ENCODE measurements at places on chromosomes 7 and 10.

DNA sequence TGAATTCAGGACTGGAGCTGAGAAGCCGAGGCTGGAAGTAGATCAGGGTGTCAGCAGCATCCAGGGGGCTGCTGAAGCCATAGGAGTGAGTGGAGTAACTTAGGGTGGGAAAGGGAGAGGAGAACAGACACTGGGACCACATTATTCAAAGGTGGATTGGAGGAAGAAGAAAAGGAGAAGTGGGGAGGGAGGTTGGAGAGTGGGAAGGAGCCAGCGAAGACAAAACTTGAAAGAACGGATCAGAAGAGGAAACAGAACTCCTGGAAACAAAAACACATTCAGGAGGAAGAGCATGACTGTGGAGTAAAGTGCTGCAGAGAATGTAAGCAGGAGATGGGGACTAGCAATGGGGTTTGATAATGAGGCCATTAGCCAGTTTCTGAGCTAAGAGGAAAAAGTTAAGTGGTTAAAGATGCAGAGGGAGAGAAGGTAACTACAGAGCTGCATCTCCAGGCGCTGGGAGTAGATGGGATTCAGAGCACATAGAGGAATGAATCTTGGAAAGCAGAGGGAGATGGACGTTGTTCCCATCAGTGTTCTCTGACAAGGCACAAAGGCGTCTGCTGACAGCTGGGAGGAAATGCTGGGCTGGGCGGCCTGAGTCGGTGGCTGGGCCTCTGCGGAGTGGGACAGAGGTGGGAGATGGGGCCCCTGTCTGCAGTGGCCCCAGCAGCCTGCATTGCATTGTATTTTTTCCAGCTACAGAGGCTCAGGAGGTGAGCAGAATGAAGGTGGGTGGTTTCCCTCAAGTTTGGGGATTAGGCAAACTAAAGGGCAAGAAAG, 63.1 kb upstream of the LEP start:
- no peaks in the 10 kb centered on the region for H3K4me1 ChIP-seq
- no peaks in the 10 kb centered on the region for H3K36me3 ChIP-seq
- no peak overlapping the region for H3K4me3 ChIP-seq
- no peak for DNase-seq

- H3K36me3 ChIP-seq: no peaks in the 10 kb centered on the region
- H3K4me1 ChIP-seq: peaks cover 25% of the 10 kb centered on the region
- H3K27me3 ChIP-seq: 0 out of 2 replicates have a peak, but pooled peaks cover 4% of the 10 kb centered on the region
- peak overlapping the region; percentile 48 for H3K27ac ChIP-seq
Observed at GRCh38 chr10:52400562-52400961, 86.5 kb downstream of the DKK1 start.

GRCh38 chr10:48807791-48808470, 123.3 kb downstream of the WDFY4 start:
- no peak for DNase-seq
- H3K27ac ChIP-seq: no peak overlapping the region
- H3K4me1 ChIP-seq: no peaks in the 10 kb centered on the region
- H3K4me3 ChIP-seq: no peak overlapping the region
- no peaks in the 10 kb centered on the region for H3K36me3 ChIP-seq

DNA sequence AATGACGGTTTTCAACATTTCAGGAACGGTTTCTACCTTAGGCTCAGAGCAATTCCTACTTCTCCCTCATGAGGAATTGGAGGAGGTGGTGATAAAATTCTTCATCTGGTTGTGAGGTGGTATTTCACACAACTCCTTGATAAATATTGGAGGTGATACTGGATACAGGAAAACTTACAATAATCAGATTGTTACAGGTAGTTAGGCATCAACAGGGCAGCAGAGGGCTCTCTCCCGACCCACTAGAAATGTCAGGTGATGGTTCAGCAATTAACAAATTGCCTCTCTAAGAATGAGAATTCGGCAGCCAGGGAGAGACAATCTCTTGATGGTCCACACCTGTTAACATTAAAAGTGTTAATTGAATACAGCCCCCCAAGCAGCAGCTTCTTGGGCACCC, 22.6 kb downstream of the ZNF786 start:
- no peak for DNase-seq
- H3K36me3 ChIP-seq: no peaks in the 10 kb centered on the region
- no peaks in the 10 kb centered on the region for H3K4me1 ChIP-seq
- H3K4me3 ChIP-seq: no peak overlapping the region
- H3K27me3 ChIP-seq: no peaks in the 10 kb centered on the region

DNA sequence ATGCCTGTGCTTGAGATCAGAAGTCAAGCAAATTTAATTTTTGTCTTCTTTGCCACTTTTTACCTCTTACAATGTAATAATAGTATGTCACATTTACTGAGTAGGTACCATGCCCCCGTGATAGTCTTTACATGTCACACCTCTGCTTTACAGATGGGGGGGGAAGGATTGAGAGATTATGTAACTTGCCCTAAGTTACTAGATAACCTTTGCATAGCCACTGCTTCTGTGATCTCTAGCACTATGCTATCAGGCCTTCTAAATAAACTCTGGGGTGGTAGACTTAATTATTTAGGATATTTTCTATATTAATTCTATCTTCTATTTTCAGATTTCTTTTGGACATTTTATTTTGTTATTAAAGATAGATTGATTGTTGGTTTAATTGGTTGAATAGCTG, 514.4 kb downstream of the SUGCT start:
- H3K4me3 ChIP-seq: no peak overlapping the region
- peaks cover 32% of the 10 kb centered on the region for H3K4me1 ChIP-seq
- no peaks in the 10 kb centered on the region for H3K27me3 ChIP-seq

DNA sequence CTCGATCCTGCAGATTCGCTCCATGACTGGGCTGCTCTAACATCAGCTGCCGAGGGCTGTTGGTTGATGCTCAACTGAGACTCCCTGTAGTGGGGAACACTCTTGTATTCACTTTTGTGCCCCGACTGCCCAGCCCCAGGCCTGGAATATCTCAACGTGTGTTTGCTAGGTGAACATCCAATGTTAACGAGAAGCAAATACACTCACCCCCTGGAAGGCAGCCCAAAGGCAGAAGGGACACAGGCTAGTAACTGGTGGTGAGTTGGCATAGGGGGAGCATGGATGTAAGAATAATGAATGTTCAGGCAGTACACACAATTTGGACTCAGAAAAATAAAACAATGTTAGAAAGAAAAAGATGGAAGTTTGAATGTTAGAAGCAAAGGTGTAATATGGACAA, 24.0 kb upstream of the RBM33 start:
- no peaks in the 10 kb centered on the region for H3K36me3 ChIP-seq
- no peak overlapping the region for H3K4me3 ChIP-seq
- no peaks in the 10 kb centered on the region for H3K4me1 ChIP-seq
- no peak for DNase-seq
- H3K27me3 ChIP-seq: no peaks in the 10 kb centered on the region

Data from MM.1S (cell line).